ENCODE measurements at places on chromosomes 1 and 21.

- no peak for DNase-seq
Observed at GRCh38 chr1:182029002-182029378, 32.5 kb downstream of the ZNF648 start.

DNA sequence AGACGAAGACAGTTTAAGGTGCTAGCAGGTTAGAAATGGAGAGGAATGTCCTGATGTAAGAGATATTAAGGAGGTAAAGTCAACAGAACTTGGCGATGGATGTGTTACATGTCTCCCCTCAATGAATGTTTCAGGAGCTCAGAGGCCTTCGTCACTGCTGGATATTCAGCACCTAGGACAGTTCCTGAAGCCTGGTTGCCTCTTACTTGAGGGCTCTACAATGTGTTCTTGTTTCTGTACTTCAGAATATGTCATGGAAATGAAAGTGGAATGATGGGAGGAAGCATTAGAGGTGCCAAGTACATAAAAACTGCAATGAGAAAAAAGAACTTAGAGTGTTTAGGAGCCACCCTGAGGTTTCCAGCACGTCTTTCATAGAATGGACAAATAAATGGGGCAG lies 17.7 kb downstream of the TNR start:
- DNase-seq: no peak

DNA sequence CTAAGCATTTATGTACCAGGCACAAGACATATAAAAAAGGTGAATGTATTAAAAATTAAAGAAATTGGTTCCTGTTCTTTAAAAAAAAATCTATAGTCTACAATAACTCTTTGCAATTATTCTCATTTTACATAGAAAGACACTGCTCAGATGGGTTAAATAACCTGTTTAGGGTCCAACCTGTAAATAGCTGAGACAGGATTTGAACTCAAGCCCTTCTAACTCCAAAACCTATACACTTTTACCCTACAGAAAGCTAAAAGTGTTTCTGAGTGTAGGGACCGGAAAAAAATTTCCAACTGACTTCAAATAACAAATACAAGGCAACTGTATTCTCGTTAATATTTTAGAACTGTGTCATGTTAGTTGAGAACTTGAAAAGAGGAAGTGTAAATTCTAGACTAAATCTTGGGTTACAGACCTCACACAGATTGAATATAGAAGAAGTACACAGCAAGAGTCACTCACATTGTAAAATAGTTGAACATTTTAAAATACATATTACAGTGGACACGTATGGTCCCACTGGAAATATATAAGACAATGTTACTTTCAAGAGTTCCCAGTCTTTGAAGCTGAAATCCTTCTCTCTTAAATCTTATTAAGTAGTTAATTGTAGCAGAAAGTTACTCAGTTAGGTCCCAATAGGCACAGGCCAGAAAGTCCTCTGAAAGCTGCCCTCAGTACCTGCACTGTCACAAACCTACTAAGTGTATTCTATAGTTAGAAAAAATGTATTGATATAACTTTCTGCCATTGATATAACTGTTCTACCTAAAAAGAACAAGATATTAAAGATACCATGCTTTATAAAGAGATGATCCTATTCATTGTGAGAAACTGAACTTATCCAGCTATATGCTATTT lies 7.3 kb downstream of the EDEM3 start:
- DNase-seq: no peak

- peak; percentile 48 for DNase-seq
Observed at GRCh38 chr21:27275294-27275927, 308.5 kb upstream of the ADAMTS5 start.

DNA sequence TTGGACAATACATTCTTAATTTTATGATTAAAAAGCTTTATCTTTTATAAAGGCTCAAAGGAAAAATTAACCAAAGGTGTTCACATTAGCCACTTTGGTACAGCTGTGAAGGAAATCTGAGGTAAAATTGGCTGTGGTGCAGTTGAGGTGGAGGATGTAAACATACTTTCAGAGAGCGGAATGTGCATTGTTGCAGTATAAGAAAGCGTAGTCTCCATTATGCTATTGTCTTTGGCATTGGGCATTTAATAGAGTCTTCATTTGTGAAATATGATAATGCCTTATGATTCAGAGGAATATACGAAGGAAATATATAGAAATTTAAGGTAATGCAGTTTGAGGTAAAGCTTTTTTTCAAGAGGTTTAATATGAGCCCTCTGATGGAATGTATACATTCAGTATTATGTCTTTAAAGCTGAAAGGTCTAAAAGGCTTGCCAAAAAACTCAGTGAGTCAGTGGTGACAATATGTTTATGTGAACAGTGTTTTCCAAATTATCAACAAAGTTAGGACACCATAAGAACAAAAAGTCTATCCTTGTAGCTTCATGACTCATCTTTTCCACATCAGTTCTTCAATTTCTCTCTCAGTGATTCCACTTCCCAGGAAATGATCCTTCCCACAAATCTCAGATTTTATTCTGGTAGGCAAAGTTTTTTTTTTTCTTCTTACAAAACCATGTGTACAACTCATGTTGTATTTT lies 26.9 kb upstream of the DDR2 start:
- DNase-seq: peak; percentile 10

DNA sequence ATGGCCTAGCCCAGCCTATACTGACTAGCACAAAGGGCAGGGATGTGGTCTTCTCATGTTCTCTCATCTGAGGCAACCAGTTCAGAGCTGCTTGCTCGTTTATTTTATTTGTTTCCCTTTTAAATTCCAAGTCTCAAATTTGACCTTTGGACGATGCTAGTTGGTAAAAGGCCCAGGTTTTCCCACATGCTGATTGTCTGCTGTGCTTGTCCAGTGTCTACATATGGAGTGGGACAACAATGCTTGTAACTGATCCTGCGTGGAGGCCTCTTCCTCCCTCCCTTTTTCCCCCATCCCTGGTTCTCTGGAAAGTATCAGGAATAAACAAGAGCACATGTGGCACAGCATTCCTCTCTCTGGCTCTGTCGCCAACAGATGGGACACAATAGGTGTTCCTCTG lies 34.0 kb upstream of the BEND5 start:
- no peak for DNase-seq
